ENCODE measurements at places on chromosomes 1 and 21. TPM values are rescaled to one million over a fixed set of nuclear protein-coding genes. Genes with fewer than 3 reads are reported as not detected.
A peak's percentile ranks its signal among the peaks of the same experiment; 100 is the strongest.

Gene LPAR3
- total RNA-seq = not detected

GRCh38 chr1:186301448-186301847, 73.6 kb downstream of the TPR start:
- DNase-seq = peak; percentile 5

DNA sequence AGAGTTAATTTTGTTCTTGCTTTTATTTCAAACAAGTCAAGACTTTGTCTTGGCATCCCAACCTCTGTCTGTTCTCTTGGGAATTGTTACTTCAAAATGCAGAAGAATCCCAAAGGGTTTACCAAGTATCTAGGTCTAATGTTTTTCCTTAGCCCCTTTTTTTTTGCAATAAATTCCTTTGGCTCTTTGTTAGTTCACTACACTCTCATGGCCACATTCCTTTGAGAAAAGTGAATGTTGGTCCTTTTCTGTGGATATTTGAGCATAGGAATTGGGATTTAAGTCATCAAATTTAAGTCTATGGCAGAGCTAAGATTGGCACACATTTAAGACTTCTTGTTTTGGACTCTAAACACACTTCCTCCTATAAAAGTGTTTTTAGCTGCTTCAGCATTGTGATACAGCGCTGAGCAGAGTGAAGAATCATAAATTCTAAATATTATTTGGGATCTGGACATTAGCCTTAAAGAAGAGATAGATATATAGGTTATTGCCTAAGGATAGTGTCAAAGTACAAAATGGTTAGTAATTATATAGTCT, 1.9 kb downstream of the BTF3L4 start:
- no peak for DNase-seq

GRCh38 chr1:228381356-228381755, 25.3 kb downstream of the TRIM11 start:
- DNase-seq = no peak

GRCh38 chr1:147545133-147545532, 3.8 kb downstream of the BCL9 start:
- DNase-seq = peak; percentile 46

DNA sequence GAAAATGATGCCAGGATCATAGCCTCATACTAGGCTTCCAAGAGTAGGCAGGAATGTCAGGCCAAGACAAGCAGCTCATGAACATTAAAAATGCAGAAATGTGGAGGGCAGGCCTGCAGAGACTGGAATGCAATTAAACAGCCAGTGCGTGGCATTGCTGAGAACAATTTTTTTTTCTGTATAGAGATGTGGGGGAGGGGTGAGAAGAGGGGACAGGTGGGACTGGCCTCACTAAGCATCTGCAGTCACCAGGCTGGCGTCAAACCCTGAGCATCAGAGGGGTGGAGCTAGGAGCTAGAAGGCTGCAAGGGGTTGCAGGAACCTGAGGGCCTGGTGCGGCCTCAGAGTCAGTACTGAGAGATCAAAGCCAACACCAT, 114.1 kb downstream of the TNR start:
- no peak for DNase-seq

- no peak for DNase-seq
These were observed 78.0 kb downstream of the CD247 start for GRCh38 chr1:167440345-167440744.

GRCh38 chr1:44151332-44151731, 9.9 kb upstream of the KLF18 start:
- DNase-seq = no peak
